Hepatic stellate cell (primary cell): ENCODE measurements at places on chromosomes 6 and 20.

- no peak for DNase-seq
These were observed 319.9 kb downstream of the TRDN start for GRCh38 chr6:123316733-123317323.

DNA sequence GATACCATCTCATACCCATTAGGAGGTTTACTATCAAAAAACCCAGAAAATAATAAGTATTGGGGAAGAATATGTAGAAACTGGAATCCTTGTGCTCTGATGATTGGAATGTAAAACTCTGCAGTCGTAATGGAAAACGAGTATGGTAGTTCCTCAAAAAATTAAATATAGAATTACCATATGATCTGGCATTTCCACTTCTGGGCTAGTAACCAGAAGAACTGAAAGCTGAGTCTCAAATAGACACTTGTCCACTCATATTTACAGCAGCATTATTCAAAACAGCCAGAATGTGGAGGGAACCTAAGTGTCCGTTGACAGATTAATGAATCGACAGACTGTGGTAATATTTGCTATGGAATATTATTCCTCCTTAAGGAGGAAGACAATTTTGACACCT is 44.3 kb downstream of the FOXC1 start:
- DNase-seq: no peak

DNA sequence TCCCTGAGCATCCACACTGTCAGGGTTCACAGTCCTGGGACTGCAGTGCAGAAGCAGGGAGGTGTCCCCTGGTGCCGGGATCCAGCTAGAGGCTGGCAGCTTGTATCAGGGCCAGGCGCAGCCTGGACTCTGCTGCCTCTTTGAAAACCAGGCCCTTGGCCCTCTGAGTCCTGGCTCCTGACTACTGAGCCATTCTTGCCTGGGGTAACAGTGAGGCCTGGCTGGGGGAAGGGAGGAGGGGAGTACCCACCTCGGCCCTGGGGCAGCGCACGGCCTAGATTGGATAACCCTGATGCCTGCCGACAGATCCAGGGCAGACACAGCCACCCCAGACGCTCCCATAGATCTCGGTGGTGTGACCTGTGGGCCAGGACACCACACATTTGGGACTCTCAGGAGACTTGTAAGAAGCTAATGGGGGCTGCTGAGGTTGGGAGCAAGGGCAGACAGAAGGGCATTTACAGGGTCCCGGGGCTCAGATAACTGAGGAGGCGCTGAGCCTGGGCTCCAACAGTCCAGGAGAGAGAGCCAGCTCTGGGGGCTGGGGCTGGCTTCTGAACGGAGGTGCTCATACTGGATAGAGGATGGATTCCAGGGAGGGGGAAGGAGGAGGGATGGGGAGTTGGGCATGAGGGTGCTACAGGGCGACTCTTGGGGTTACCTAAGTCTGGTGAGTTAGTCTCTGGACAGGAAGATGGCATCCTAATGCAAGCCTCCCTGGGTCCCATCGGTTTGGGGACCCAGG is 30.5 kb downstream of the SPDEF start:
- DNase-seq: no peak

- no peak for DNase-seq
These were observed 270.7 kb upstream of the TAB2 start for GRCh38 chr6:149046822-149047246.

GRCh38 chr6:34529665-34530327 is 26.3 kb downstream of the SPDEF start:
- no peak for DNase-seq

DNA sequence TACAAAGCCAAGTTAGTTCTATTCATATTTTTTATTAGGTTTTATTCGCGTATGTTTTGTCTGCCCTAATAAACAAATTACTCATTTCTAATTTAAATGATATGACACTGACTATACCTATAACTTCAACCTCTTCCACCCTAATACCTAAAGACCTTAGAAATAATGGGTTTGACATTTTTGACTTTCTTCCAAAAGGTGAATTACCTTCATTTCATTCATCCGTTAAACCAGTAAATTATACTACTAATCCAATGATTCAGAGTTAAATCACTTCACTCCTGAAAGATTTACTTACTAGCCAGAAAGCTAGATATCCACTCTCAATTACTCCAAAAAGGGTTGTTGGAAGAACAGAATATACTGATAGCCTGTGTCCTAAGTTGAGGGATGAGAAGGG is 5.2 kb downstream of the MRPS10 start:
- DNase-seq: no peak

- peak; percentile 29 for DNase-seq
These were observed 178.4 kb upstream of the SUPT3H start for GRCh38 chr6:45555981-45556771.

DNA sequence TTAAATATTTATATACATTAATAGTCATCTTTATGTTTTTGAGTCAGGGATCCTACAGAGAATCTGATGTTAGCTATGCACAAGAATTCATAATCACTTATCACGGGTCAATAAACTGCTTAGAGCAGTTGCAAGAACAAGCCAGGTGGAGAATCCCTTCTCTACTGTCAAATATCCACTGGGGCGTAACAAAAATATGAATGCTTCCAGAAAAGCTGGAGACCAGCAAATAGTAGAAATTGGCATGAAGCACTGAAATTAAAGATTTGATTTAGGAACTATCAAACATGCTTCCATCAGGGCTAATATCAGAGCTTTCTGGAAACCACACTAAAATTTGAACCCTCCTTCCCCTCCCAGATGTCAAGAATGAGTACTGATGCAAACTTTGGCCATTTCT is 37.3 kb downstream of the ADGRG6 start:
- no peak for DNase-seq

DNA sequence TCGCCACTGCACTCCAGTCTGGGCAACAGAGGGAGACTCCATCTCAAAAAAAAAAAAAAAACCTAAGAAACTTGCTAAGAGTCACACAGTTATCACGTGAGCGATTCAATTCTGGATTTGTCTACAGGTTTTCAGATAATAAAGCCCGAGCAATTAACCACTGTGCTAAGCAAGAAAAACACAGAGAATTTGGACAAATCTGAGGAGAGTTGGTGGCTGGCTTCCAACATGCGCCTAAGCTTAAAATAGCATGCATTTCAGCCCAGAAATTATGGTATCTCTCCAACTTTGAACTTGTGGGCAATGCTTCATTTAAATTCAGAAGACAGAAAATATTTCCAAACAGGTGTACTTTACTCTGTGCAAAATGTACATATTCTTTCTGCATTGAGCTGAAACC is 232.9 kb downstream of the TSHZ2 start:
- DNase-seq: no peak

DNA sequence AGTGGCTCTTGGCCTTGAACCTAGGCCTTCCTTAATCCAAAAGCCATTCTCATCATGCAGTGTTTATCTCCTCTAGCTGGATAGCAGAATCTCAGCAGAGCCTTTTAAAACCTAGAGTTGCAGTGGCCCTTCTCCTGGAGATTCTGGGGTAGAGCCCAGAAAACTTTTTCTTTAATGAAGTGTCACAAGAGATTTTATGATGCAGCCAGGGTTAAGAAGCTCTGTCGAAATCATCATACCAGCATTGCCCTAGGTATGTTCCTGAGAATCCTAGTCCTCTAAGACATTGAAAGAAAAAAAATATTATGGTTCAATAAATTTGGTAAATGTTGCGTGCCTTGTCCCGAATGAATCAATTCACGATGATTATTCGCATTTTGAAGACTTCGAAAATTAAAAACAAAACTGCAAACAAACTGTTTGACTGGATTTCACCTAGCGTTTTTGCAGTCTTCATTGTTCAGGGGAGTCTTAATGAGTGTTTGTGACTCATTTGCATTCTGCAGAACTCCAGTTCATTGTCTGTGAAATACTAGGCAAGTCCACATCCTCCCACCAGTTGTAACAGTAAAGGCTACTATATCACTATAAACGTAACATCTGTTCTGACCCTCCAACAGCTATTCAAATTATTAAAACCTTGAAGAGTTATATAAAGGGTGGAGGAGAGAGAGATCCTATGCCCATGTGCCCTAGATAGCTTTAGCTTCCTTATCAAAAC is 198.6 kb downstream of the UST start:
- no peak for DNase-seq

DNA sequence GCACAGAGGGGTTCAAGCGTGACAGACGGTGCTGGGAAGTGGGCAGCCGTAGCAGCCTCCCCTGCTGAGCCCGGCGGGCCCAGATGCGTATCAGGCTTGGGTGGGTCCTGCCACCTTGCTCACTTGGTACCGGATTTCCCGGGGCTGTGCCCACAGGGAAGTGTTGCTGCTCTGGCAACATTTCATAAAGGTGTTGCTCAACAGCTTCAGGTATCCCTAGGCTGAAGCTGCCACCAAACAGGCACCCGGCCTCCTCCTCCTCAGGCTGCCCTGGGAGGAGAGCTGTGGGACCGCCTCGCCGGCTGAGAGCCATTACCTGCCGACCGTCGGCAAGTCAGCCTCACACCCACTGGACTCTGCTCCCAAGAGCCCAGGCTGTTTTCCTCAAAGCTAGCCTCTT is 11.5 kb downstream of the PSMG4 start:
- no peak for DNase-seq

GRCh38 chr20:63698739-63699465 is 2.5 kb downstream of the TNFRSF6B start:
- peak; percentile 98 for DNase-seq

- DNase-seq: no peak
These were observed 891 bp upstream of the GHRH start for GRCh38 chr20:37262505-37262904.

- no peak for DNase-seq
These were observed 48.7 kb upstream of the CDH4 start for GRCh38 chr20:61203320-61203719.

- DNase-seq: no peak
These were observed 1.8 kb downstream of the OOEP start for GRCh38 chr6:73367761-73368355.

- DNase-seq: no peak
These were observed 67.3 kb downstream of the PREX1 start for GRCh38 chr20:48760403-48760983.

GRCh38 chr6:159829526-159829925 is 29.4 kb downstream of the PNLDC1 start:
- DNase-seq: no peak

DNA sequence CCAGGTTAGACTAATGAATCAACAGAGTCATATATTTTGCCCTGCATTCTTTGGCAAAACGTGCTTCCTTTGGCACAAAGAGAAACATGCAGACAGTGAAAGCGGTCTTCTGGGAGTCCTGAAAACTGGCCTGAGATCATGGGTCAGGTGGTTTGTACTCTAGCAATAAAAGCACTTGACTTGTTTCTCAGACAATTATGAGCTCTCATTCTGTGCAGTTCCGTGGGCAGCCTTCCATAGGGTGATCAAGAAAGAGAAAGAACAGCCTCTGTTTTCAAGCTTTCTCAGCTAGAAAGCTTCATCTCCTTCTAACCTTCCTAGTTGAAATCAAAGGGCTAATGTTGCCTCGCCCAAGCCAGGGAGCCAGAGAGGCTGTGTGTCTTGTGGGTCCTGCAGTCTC is 62.7 kb upstream of the ISM1 start:
- no peak for DNase-seq

GRCh38 chr6:112044856-112045255 is 9.0 kb upstream of the CCN6 start:
- DNase-seq: peak; percentile 73

- DNase-seq: no peak
These were observed 683 bp upstream of the C20orf204 start for GRCh38 chr20:64035066-64035932.

DNA sequence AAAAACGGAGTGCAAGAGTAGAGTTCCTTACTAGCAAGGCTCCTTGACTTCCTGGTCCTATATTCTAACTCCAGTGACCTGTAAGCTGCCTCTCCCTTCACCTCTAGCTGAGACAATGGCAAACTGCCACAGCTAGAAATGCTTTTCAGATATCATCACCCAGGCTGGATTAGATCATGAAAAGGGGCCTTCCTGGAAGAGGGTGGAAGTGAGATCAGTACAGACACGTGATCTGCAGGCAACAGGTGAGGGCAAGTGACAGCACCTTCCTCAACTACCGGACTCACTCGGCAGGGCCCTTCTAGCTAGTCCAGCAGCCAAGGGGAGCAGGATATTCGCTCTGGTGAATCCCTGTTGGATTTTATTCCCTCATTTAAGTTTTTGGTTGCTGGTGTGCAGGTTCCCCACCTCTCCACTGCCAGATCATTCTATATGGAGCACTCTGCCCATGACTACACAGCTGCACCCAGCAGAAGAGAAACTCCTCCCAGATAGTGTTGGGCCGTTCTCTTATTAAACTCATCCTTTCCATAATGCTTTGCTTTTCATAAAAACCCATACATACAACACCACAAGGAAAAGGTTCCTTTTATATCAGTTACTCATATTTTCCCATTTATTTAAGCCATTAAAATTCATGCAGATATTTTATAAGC is 26.4 kb upstream of the FAM83C start:
- no peak for DNase-seq

DNA sequence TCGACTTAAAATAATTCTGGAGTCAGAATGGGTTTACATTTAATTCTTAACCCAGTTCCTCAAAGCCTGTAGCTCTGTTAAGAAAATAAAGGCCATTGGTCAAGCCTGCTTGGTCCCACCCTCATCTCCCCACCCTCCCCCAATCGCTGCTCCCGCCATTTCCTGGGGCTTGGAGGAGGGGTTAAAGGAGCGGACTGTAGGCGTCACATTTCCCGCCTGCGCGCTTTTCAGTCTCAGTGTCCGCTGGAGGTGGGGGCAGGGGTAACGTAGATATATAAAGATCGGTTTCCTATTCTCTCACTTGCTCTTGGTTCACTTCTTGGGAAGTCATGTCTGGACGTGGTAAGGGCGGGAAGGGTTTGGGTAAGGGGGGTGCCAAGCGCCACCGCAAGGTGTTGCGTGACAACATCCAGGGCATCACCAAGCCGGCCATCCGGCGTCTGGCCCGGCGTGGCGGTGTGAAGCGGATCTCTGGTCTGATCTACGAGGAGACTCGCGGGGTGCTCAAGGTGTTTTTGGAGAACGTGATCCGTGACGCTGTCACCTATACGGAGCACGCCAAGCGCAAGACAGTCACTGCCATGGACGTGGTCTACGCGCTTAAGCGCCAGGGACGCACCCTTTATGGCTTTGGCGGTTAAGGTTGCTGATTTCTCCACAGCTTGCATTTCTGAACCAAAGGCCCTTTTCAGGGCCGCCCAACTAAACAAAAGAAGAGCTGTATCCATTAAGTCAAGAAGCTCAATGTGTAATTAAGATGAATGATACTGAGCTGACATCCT is 58.9 kb downstream of the TRIM38 start:
- peak; percentile 90 for DNase-seq

DNA sequence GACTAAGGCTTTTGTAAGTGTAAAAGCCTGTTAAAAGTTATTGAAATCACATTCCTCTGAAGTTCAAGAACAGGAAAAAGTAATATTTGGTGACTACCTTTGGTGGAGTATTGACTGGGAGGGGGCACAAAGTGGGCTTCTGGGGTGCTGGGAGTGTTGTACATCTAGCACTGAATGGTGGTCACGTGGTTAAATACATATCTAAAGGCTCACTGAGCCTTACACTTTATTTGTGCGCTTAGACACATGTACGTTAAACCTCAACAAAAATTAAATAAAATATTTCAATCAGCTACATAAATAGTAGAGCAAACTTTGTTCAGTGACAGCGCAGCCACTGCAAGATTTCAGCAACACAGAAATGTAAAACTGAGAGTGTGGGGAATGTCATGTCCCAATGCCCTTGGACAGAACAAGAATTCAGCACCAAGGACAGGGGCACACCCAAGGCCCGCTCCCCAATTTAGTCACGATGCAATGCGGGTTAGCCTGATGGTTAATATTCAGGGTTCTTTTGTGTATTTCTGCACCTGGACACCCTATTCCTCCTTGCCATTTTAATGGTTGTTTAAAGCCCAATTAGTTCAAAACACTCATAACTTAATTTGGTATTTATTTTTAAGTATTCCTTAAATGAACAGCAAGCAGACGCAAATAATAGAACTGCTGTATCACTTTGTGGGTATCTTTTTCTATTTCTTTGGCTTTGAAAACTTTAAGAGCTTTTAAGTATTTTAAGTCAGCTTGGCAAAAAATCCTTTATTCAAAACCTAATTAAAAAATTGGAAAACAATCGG is 37.4 kb downstream of the ANGPT4 start:
- peak; percentile 28 for DNase-seq
